ENCODE measurements at places on chromosomes 7 and 10. TPM values are rescaled to one million over a fixed set of nuclear protein-coding genes. Genes with fewer than 3 reads are reported as not detected.
A peak's percentile ranks its signal among the peaks of the same experiment; 100 is the strongest.

PCBD1 gene
- total RNA-seq = 29.1 TPM

FEZF1 gene
- total RNA-seq = 12.7 TPM

DNA sequence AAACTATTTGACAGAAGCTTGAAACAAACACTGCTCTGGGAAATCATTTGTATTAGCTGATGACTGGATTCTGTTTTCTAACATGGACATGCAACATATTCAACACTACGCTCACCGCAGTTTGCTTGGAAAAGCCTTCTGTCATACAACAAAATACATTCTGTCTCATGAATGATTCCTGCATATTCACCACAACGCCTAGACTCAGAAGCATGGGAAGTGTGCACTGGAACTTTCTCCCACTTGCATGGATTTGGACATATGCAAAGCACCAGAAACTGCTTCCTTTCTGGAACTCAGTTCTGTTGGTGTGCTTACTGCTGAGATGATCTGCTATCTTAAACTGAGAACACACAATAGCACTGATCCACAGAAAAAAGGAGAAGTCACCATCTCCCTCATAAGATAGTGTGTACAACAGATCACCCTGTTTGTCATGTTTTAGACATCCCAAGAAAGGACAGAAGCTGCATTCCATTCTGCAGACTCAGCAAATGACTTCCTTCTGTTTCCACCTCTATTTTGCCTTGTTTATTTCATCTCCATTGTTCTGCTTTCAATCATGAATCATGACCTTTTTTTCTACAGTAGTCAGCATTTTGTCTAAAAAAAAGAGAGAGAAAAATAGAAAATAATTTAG, 115.8 kb downstream of the HTR7 start:
- no peak for DNase-seq
- H3K4me1 ChIP-seq = peaks cover 38% of the 10 kb centered on the region
- peaks cover 3% of the 10 kb centered on the region for H3K27me3 ChIP-seq
- no peaks in the 10 kb centered on the region for H3K36me3 ChIP-seq
- H3K4me3 ChIP-seq = no peak overlapping the region

- H3K4me1 ChIP-seq = peaks cover 30% of the 10 kb centered on the region
- no peak for DNase-seq
- H3K27ac ChIP-seq = peak overlapping the region; percentile 83
These were observed 10.3 kb downstream of the SUN1 start for GRCh38 chr7:842431-843031.

DNA sequence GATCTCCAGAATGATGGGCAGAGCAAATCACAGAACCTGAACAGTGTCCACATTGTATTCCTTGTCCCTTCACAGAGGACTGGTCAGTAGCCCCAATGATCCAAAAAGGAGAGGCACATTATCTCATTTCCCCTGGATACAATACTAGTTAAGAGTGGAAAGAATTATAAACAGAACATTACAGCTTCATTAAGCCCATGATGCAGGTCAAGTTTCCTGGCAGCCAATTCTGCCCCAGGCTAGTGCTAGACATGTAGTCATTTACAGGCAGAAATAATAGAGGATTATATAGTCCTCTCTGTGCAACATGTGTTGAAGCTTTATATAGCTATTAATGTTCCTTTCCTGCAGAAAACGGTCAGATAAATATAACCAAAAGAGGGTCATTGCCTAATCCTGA, 124.3 kb upstream of the WNT16 start:
- no peaks in the 10 kb centered on the region for H3K36me3 ChIP-seq
- no peak overlapping the region for H3K4me3 ChIP-seq
- DNase-seq = no peak
- no peaks in the 10 kb centered on the region for H3K4me1 ChIP-seq

GRCh38 chr10:31299119-31299518, 19.9 kb upstream of the ZEB1 start:
- H3K27me3 ChIP-seq = no peaks in the 10 kb centered on the region
- no peak overlapping the region for H3K27ac ChIP-seq
- peaks cover 1% of the 10 kb centered on the region for H3K4me1 ChIP-seq
- no peak overlapping the region for H3K4me3 ChIP-seq
- H3K36me3 ChIP-seq = no peaks in the 10 kb centered on the region
- no peak for DNase-seq

GHRHR gene
- not detected for total RNA-seq

DNA sequence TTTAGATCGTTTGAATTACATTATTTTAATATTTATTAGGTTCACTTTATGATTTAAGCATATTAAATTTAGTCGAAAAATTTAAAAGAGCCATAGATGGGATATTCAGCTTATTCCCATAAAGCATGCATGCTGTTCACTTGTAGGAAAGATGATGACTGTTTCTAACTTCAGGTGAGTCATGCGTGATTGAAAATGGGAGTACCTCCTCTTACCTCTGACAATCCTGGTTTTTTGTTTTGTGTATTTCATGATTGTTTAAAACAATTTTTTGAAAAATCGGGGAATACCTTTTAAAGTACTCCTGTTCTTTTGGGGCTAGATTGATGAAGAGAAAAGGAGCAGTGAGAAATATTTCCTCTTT, 1.4 kb downstream of the TNKS2 start:
- no peak for DNase-seq
- H3K27me3 ChIP-seq = no peaks in the 10 kb centered on the region
- H3K27ac ChIP-seq = no peak overlapping the region
- peaks cover 5% of the 10 kb centered on the region for H3K36me3 ChIP-seq
- H3K4me1 ChIP-seq = peaks cover 26% of the 10 kb centered on the region
- peak overlapping the region; percentile 97 for H3K4me3 ChIP-seq

RSPH10B2 gene
- 1.0 TPM for total RNA-seq

VIPR2 gene
- total RNA-seq = not detected

- peaks cover 5% of the 10 kb centered on the region for H3K4me1 ChIP-seq
- no peak for DNase-seq
- H3K36me3 ChIP-seq = no peaks in the 10 kb centered on the region
- H3K4me3 ChIP-seq = no peak overlapping the region
These were observed 118.9 kb downstream of the ITIH5 start for GRCh38 chr10:7547829-7548228.

STEAP4 gene
- total RNA-seq = not detected

DNA sequence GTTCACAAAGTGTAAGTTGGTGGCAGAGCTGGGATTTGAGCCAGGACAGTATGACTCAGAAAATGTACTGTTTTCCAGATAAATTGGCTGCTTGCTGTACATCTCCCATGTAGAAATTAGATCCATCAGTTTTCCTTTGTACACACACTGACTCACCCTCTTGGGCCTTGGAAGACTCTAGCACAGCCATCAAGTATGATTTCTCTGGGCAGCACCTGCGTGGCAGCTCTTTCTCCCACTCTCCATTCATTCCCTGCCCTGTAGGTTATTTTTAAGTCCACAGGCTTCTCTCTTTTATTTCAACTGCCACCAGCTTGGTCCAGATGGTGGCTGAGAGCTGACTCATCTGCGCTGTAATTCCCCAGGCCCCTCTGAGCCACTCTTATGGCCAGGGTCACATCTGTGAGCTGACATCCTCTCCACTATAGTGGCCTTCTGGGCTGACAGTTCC, 28.3 kb upstream of the SDK1 start:
- H3K4me1 ChIP-seq = peaks cover 30% of the 10 kb centered on the region
- H3K4me3 ChIP-seq = peak overlapping the region; percentile 67
- peak; percentile 87 for DNase-seq
- peaks cover 10% of the 10 kb centered on the region for H3K36me3 ChIP-seq
- no peak overlapping the region for H3K27ac ChIP-seq

- no peak overlapping the region for H3K27ac ChIP-seq
- H3K4me3 ChIP-seq = no peak overlapping the region
- H3K27me3 ChIP-seq = no peaks in the 10 kb centered on the region
- H3K36me3 ChIP-seq = peaks cover 4% of the 10 kb centered on the region
These were observed 52.5 kb upstream of the NRP1 start for GRCh38 chr10:33386926-33387325.

DNA sequence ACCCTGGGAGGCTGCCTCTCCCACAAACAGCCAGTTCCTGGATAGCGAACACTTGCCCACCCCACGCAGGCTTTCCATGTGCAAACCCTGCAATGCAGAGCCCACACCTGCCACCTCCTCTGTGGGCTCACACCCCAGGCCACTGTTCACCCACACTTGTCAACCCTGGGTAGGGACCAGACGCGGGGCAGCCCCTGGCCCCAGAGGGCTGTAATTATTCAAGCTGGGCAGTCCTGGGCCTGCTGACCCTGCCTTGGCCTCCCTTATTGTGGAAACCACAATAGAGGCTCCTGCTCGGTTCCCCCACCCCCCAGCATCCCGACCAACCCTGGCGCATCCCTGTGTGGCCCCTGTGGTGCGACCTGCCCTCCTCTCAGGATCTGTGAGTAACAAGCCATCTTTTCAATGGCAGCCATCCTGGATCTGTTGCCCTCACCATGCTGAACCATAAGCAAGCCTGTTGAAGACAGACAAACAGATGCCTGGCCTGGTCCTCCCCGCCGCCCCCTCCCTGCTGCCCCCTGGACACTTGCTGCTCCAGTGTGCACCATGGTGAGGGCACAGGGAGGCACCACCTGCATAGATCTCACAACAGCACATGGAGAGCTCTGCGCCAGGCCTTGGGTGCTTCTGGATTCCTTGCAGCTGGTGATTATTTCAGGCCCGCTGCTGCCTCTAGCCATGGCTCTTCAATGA, 15.8 kb upstream of the UBE3C start:
- H3K4me1 ChIP-seq = no peaks in the 10 kb centered on the region
- no peak overlapping the region for H3K27ac ChIP-seq
- DNase-seq = no peak
- no peaks in the 10 kb centered on the region for H3K27me3 ChIP-seq
- H3K4me3 ChIP-seq = no peak overlapping the region

- DNase-seq = no peak
- H3K4me1 ChIP-seq = peaks cover 4% of the 10 kb centered on the region
- no peak overlapping the region for H3K27ac ChIP-seq
- no peak overlapping the region for H3K4me3 ChIP-seq
These were observed 12.7 kb upstream of the PAPSS2 start for GRCh38 chr10:87646935-87647334.

BUB3 gene
- total RNA-seq = 81.1 TPM

STARD3NL gene
- 158 TPM for total RNA-seq

RBP4 gene
- total RNA-seq = not detected

DNA sequence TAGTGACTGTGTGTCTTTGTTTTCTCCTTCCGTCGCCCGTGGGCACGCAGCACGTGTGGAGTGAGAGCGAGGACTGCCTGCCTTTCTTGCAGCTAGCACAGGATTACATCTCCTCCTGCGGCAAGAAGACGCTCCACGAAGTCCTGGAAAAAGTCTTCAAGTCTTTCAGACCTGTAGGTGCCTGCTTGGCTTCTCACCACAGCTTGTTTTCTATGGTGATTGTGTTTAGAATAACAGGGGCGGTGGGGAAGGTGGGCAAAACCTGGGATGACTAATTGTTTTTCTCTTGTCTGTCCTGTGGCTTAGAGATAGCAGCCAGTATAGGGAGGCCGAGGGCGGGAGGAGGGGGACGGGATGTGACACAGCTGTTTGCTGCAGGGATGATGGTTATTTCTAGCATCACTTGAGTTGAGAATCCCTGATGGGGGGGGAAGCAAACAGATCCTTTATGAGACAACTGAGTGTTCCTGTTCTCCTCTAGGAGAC, 11.4 kb downstream of the MTURN start:
- H3K4me3 ChIP-seq = no peak overlapping the region
- no peaks in the 10 kb centered on the region for H3K36me3 ChIP-seq
- H3K27ac ChIP-seq = no peak overlapping the region
- no peak for DNase-seq

ADAMTS14 gene
- 29.8 TPM for total RNA-seq

GRCh38 chr10:53005612-53006345, 233.2 kb upstream of the MBL2 start:
- H3K4me1 ChIP-seq = no peaks in the 10 kb centered on the region
- no peak overlapping the region for H3K27ac ChIP-seq
- no peak overlapping the region for H3K4me3 ChIP-seq
- H3K36me3 ChIP-seq = no peaks in the 10 kb centered on the region

MET gene
- total RNA-seq = 0.56 TPM

DNA sequence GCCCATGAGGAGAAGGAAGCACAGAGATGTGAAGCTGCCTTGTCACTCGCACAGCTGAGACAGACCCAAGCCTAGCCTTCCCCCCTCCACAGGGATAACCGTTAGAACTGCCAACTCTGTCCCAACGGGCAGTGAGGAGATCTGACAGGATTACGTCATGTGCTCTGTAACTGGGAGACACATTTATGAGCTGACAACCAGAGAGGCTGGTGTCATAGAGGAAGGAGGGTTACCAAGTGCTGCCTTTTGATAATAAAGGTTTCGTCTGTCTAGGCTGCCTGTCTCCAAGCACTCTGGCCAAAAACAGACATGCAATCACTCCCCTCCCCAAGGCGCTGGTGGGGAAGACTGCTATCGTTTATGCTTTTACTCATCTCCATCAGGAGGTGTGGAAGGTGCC, 165.9 kb downstream of the PLXNA4 start:
- no peaks in the 10 kb centered on the region for H3K4me1 ChIP-seq
- peaks cover 5% of the 10 kb centered on the region for H3K27me3 ChIP-seq
- H3K4me3 ChIP-seq = no peak overlapping the region
- no peak overlapping the region for H3K27ac ChIP-seq

DNA sequence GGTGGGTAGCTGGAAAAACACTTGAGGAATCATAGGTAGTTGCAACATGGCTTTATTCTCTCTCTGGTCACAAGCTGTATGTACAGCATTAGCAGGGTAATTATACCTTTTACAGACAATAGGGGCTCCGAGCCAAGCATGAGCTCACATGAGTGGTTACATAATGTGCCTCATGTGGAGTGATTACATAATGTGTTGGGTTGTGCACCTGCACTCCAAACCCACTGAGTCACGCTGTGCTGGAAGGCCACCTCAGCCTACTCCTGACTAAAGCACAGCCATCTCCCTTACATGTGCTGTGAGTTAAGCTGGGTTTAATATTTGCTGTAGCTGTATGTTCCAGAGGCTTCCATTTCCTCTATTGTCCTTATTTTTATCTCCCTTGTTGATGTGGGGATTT, 348.7 kb upstream of the SEMA3C start:
- no peak overlapping the region for H3K27ac ChIP-seq
- H3K4me1 ChIP-seq = no peaks in the 10 kb centered on the region
- H3K27me3 ChIP-seq = no peaks in the 10 kb centered on the region
- H3K4me3 ChIP-seq = no peak overlapping the region

DNA sequence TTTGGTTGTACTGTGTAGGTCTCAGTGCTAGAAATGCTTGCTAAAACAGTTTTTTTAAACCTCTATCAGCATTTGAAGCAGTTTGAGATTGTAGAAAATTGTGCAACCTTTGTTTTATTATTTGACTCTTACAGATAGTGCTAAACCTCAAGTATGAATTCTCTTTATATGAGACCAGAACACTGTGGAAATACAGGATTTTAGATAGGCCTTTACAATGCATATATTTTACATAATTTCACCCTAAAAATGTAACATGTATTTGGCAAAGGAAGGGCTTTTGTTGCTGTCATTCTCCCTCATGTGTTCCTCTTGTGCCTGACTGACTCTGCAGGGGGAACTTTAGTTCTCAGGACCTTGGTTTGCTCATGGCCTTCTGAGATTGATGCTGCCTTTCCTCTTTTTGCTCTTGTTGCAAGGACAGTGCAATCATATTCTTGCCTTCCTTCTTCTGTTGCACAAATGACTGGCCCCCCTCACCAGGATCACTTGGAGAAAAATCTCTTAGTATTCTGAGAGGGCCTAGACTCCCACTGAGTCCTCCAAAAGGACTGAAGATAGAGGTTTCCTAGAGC, 188.7 kb downstream of the PPP1R9A start:
- no peak overlapping the region for H3K27ac ChIP-seq
- H3K36me3 ChIP-seq = no peaks in the 10 kb centered on the region
